Occipital lobe (tissue), 3 donors: ENCODE measurements at places on chromosomes 5 and 9. TPM values are rescaled to one million over a fixed set of nuclear protein-coding genes. Genes with fewer than 3 reads are reported as not detected.
A peak's percentile ranks its signal among the peaks of the same experiment; 100 is the strongest.

Gene ZMYND19
- 17.9 TPM for total RNA-seq

Gene NPR2
- 11.2 TPM for total RNA-seq

Gene TXNDC15
- total RNA-seq = 112 TPM

Gene PALM2AKAP2
- 5.0 TPM for total RNA-seq

Gene TTC23L
- total RNA-seq = 3.4 TPM

Gene STING1
- 3.6 TPM for total RNA-seq

DNA sequence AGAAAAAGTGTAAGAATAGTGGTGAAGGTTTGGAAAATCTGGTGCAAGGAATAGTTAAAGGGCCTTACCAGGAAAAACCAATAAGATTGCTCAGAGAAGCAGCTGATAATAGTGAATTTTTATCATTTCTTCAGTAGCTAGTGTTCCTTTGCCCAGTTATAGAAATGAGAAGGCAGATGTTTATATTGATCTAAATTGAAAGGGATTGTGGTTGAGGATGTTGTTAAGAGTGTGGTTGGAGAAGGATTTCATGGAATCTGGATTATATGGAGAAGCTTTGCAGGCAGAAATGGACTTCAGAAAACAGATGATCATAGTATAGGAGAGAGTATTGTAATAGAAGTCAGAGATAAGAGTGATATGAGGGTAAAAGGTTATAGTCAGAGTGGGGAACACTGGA lies 102.6 kb downstream of the XRCC4 start:
- no peak for DNase-seq

DNA sequence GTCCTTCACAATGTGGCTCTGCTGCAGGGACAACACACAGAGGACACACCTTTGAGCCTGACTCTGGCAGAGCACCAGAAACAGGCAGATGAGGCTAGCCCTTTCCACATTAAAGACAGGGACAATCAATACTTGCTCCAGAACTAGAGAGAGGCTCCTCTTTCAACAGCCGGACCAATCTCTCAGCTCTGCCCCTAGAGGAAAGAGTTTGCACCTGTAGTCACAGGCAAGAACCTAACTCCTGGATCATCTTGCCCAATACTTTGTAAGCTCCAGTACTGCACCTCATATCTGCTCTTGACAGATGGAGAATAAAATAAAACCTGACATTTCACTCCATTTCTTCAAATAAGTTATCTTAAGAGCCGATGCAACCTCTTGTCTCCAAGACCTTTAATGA lies 52.1 kb downstream of the EPB41L4A start:
- no peak for DNase-seq

DNA sequence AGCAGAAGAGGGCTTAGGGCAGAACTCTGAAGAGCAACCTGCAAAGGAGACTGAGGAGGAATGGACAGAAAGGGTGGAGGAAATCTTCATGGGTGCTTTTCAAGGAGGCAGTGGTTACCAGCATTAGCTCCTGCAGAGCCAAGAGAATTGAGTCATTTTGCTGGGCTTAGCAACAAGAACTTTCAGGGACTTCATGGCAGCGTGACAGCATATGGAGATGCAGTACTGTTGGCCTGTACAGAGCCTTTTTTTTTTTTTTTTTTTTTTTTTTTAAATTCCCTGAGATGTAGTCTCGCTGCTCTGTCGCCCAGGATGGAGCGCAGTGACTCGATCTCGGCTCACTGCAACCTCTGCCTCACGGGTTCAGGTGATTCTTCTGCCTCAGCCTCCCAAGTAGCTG lies 296.0 kb upstream of the DMRT1 start:
- peak; percentile 30 for DNase-seq

GRCh38 chr5:54904425-54904824 lies 81.0 kb downstream of the ESM1 start:
- no peak for DNase-seq

DNA sequence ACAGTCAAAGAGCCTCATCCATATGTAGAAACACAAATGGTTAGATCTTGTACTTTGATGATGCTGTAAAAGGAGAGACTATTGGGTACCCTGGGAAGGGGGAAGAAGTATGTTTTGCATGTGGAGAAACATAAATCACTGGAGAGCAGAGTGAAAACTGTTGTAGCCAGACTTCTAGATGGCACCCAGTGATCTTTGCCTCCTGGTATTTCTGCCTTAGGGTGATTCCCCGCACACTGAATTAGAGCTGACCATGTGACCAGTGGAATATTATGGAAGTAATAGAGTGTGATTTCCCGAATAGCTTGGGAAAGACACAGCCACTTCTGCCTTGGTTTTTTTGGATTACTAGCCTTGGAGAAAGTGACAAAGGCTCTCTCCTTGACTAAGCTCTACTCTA lies 174.3 kb downstream of the LPAR1 start:
- no peak for DNase-seq

DNA sequence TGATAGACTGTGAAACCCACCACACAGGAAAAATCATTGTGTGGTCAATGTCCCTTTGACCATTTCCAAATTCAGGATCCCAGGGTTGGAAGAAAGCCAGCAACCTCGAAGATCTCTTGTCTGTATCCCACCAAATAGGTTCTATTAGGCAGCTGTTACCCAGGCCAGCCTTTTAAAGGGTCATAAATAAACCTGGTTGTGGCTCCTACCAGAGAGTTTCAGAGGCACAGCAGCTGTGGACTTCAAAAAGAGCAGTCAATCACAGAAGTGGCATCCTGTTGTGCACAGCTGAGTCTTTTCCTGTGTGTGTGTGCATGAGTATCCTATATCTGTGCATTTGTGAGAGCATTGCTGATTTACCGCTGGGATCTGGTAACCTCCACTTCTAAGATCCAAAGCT lies 23.7 kb upstream of the OR2S2 start:
- no peak for DNase-seq

DNA sequence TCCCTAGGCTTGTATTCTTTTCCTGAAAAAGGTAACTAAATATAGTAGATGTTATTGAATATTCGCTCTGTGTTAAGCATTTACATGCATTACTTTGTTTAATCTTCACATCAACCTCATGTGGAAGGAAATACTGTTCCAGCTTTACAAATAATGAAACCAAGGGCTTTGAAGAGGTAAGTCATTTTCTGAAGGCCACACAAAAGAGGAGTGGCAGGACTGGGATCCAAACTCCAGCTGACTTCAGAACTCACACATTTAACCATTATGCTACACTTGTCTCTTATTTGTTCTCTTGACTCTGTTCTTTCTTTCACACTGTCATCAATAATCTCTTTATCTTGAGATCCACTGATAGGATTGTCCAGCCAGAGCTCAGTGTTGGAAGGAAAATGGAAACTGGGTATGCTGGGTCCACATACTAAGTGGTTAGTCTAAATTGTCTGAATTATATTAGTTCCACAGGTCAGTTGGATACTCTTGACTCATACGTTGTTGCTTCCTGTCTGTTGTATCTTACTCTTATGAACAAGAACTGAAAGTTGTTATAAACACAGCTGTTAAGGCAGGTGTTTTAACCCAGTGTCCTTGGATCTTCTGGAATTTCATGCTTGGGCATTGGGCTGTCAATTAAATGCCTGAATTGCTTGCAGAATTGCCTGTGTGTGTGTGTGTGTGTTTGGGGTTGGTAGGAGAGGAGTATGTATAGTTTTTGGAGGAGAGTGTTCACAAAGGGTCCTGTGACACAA lies 65.6 kb downstream of the TLE4 start:
- DNase-seq = no peak

- no peak for DNase-seq
Measured at GRCh38 chr5:149132474-149132873, 8.8 kb upstream of the ABLIM3 start.

DNA sequence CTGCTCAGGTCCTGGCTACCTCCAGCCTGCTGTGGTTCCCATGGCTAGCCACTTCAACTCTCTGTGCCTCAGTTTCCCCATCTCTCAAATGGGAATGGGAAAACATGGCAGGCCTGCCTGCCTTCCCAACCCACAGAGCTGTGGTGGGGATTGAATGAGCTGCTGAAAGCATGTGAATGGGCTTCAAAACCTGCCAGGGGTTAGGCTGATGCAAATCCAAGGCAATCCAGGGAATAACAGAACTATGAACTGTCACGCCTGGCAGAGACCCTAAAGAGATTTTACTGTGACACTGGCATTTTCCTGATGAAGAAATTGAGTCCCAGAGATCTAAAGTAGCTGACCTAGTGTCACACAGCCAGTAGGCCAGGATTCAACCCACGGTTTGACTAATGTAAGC lies 29.9 kb upstream of the TCF7 start:
- no peak for DNase-seq

DNA sequence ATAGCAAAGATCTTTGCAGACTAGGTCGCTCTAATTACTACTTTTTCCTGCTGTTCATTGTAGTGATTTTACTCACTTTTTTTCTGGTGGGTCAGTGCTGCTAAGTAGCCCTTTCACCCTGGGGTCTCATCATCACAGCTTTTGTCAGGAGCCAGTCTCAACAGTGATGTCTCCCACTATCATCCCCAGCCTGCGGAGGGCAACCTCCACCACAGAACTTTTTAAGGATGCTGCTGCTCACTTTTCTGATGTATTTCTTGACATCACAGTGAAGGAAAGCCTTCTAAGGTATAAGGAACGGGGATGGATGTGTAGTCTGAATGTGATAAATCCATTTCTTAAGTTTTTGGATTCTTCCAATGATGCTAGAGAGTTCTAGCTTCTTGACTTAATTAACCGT lies 242.5 kb upstream of the RIOK2 start:
- DNase-seq = no peak

- DNase-seq = no peak
Measured at GRCh38 chr9:93280661-93281259, 96.8 kb downstream of the WNK2 start.

DNA sequence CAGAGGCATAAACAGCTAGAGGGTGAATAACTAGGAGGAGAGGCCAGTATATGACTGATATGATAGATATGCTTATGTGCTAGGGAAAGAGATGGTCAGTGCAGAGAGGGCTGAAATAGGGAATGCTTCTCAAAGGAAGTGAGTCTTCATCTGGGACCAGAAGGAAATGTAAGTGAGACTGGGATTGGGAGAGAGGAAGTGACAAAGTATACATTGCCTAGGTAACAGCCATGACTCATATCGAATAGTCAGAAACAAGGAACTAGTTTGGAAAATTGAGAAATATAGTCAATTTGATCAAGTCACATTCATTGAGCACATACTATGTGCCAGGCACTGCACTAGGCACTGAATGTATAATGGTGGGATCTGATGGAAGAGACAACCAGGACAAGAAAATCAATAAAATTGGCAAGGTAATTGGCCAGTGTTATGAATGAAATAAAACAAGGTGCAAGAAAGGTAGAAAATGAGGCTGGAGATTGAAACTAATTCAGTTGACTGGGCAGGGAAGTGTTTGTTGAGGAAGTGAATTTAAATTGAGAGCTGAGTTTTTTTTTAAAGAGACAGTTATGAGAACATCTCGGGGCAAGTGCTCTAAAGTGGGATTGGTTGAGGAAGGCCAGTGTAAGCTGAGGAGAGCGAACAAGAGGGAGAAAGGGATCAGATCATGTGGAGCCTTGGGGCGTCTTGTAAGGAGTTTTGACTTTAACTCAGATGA lies 4.3 kb downstream of the ERAP2 start:
- DNase-seq = no peak

DNA sequence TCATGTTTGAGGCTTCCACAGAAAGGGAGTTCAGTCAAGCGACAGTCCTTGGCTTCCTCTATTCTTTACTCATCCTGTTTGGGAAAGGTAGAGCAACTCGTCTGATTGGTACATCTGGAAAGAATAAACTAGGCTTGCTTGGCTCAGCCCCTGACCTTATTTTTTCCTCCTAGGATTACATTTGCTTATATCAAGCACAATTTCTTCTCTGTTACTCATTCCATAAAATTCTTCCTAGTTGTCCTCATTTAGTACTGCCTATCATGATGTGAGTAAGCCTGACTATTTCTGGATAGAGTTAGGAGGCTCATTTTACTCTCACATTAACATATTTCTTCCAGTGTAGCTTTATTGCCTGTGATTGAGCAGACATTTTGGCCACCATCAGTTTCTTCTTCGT lies 10.9 kb upstream of the CARNMT1 start:
- no peak for DNase-seq

GRCh38 chr5:138338411-138339090 lies 485 bp downstream of the FAM53C start:
- DNase-seq = no peak

DNA sequence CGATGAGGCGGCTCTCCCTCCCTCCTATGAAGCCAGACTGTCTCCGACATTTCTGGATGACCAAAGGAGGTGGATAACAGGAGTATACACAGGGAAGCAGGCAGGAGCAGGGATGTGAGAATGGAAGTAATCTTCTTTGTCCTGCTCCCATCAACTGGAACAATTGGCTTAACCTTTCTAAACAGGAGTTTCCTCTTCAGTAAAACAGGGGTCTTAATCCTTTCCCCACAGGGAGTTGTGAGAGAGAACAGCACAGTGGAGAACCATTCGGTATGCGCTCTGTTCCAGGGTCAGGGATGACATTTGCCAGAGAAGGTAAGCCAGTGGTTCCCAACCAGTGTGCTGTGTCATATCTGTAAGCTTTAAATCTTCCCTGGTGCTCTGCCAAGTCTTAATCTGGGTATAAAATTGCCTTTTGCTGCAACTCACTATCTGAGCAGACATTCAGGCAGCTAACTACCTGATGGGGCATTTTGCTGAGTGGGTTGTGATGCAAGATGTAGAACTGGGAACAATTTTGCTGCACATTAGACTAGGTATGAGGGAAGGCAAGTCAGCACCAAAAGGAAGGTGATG lies 294.8 kb upstream of the KIF2A start:
- DNase-seq = no peak

DNA sequence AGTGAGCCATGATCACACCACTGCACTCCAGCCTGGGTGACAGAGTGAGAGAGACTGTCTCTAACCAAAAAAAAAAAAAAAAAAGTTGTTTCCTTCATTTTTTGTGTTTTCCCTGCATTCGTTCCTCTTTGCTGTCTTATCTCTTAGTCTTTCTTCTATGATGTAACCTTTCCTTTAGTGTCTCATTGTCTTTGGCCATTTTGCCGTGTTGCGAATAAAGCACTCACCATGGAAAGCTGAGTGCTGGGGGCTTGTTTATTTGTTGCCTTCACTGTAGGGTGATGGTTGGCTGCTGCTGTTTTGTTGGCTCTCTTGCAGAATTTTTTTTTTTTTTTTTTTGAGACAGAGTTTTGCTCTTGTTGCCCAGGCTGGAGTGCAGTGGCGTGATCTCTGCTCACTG lies 7.7 kb downstream of the EHMT1 start:
- DNase-seq = no peak

DNA sequence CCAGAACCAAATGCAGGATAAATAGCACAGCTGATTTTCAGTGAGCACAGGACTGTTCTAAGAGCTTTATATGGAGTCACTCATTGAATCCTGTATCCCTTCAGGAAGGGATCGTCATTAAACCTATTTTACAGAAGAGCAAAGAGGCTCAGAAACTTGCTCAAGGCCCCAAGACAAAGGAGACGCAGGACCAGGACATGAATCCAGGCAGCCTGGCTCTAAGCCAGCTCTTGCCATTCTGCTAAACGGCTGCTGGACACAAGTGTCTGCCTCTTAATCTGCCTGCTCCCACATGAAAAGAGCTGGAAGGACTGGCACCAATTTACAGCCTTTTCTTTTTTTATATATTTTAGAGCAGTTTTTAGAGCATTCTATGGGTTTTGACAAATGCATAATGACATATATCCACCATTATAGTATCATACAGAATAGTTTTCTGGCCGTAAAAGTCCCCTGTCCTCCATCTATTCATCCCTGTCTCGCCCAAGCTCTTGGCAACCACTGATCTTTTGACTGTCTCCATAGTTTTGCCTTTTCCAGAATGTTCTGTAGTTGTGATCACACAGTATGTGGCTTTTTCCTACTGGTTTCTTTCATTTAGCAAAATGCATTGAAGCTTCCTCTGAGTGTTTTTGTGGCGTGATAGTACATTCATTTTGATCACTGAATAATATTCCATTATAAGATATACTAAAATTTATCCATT lies 37.5 kb downstream of the RETREG1 start:
- no peak for DNase-seq
